AG09309 (cell line): ENCODE measurements at places on chromosomes 4 and X.
A peak's percentile ranks its signal among the peaks of the same experiment; 100 is the strongest.

DNA sequence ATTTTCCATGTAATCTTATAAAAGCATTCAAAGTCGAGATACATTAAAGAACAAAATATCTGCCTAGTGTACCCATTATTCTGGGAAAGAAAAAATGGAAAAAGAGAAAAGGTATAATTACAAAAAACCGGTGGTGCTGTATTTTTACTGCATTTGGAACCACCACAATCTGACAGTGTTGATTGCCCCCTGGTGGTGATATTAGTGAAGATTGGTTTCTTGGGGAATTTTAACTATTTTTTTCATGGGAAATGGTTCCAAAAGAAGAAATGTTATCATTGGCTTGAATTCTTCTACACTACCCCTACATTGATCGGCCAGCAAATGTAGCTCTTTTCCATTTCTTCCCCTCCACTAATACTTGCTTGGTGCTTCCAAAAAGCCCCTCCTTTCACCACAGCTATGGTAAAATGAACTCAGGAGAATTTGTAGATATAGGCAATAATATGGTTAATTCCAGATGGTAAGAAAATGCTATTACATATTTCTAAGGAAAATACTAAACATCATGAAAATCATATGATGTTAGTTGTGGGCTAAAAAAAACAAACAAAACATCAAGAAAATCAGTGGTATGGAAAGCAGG, 50.0 kb downstream of the COX18 start:
- peak; percentile 7 for DNase-seq

- no peak for DNase-seq
Measured at GRCh38 chr4:52996261-52997131, 134.4 kb downstream of the RASL11B start.

- DNase-seq = no peak
Measured at GRCh38 chr4:148126825-148127224, 315.4 kb downstream of the NR3C2 start.

- no peak for DNase-seq
Measured at GRCh38 chrX:127306262-127306661, 486.7 kb downstream of the PRR32 start.

GRCh38 chr4:147724468-147725201, 7.3 kb upstream of the ARHGAP10 start:
- no peak for DNase-seq

DNA sequence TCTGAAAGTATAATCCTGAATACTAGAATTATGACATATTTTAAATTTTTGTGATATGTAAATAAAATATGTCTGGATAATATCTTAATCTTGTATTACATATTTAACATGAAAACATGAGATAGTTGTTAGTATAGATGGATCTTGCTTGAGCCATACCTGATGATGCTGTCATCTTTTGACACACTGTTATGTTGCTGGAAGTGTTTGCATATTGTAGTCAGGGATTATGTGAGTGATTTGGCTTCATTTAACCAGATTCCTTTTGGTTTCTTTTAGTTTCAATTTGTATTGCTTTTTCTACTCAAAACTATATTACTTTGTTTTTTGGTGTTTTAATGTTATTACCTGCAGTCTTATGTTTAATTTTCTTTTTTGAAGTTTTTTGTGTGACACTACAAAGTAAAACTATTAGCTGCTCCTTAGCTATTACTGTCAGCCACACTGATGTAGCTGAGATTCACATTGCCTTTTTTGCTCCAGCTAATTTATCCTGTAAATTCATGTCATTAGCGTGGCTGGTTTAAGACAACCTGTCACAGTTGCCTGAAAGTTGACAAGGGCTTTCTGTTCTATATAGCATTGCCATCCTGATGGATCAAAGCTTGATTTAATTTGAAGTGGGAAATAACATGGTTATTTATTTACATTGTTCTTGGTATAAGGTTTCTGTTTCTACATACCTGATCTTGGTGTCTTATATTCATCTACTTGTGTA, 33.7 kb downstream of the METAP1 start:
- no peak for DNase-seq

- DNase-seq = no peak
Measured at GRCh38 chr4:83112231-83112630, 2.3 kb downstream of the PLAC8 start.

- no peak for DNase-seq
Measured at GRCh38 chrX:109889289-109890006, 113.5 kb upstream of the TMEM164 start.

DNA sequence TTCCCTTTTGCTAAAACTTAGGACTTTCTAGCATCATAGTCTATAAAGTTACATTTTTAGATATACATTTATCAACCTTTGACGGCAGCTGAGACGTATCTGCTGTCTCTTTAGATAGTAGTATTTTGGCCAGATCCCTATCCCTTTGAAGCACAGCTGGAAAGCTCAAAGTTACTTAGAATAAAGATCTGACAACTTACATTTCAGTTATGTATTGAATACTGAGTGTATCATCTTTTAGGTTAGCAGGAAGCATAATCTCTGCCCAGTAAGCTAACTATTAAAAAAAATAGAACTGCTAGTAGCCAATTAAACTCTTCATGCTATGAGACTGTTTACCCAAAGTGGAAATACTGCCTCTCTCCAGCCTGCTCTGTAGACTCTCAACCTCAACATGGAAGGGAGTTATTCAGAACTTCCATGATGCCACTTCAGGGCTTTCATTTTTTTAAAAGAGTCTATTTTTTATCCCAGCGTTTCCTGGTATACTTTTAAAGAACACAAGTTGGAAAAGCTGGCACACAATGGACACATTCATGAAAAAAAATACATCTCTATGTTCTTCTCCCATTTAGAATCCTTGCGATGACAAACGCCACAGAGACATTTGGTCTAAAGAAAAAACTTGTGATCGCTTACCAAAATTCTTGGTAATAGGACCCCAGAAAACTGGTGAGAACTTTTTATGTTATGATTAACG, 126.3 kb downstream of the PRSS12 start:
- no peak for DNase-seq

- DNase-seq = no peak
Measured at GRCh38 chr4:77877167-77877566, 14.5 kb downstream of the MRPL1 start.
